ENCODE measurements at places on chromosomes 5 and 9. TPM values are rescaled to one million over a fixed set of nuclear protein-coding genes. Genes with fewer than 3 reads are reported as not detected.
A peak's percentile ranks its signal among the peaks of the same experiment; 100 is the strongest.

- DNase-seq, result no peak
Measured at GRCh38 chr9:122846371-122846940, 18.1 kb upstream of the PDCL start.

- DNase-seq, result no peak
Measured at GRCh38 chr5:65867542-65868195, 58.7 kb upstream of the ERBIN start.

DNA sequence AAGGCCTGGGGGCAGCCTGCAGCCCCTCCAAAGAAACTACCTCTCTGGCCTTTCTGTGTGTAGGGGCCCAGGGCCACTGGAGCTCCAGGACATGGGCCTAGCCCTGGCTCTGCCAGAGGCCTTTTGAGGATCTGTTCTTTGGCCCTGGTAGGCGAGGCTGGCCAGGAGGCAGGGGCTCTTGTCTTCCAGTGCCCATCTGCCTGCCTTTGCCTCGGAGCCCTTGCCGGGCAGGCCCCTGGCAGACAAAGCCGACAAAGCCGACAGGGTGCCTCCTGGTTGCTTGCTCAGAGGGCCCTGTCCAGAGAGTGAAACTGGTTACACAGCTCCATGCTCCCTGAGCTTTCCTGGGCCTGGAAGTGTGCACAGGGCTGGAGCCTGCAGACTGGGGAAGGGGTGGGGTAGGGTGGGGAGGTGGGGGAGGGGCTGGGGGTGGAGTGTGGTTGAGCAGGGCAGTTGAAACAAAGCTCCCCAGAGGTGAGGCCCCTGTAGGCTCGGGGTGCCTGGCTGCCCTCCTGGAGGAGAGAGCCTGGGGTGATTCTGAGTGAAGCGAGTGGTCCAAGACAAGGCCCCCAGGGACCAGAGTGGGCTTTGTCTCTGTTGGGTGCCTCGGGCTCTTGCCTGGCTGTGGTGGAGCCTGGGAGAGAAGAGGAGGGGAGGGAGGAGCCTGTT is 29.3 kb downstream of the PTPA start:
- DNase-seq, result peak; percentile 63

DNA sequence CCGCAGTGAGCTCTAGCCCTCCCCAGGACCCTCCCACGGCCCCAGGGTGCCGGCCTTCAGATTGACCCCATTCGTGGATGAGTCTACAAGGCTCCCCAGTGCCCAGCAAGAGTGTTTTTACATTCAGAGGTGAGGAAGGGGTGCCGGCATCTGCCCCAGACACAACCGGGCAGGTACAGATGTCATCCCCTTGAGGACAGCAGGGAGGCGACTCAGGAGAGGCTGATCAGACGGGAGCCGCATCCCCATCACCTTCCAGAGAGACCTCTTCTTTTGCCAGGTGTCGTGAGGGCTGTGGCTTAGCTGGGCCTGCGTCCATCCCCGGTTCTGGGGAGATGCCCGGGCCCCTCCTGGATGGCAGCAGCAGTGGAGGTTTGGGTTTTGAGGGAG is 4.3 kb upstream of the LRRC14B start:
- DNase-seq, result no peak

DNA sequence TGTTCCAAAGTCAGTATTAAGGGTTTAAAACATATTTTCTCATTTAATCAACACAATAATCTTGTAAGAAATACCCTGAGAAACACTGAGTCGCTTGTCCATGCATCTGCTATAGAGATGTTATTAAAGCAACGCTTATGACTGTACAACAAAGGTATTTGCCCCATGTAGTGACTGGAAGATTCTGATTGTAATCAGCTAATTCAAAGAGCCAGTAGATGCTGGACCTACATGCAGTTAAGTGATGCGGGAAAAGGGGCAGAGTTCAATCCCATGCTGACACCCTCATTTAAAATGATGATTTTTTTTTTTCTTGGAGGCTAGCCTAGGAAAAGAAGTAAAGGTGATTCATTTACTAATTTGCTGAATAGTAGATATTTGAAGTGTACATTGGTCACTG is 149.3 kb upstream of the MTAP start:
- DNase-seq, result no peak

DNA sequence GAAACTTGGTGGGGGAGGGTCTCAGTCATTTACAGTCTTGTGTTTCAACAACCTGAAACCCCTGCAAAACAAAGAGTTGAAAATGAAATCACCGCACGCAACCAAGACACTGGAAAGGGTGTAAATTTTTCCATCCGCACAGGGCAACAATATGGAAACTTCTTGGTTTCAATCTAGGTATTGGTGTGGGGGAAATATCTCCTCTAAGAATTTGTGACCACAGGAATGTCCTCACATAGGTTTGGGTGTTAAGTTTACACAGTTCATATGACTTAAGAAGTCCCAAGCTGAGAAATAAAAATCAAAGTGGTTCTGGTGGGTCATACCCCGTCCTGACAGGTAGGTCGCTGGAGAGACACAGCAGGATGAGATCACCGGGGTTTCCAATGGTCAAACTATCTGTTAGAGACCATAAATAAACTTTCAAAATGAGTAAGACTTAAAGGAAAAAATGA is 51.9 kb upstream of the PIP5K1B start:
- DNase-seq, result no peak

DNA sequence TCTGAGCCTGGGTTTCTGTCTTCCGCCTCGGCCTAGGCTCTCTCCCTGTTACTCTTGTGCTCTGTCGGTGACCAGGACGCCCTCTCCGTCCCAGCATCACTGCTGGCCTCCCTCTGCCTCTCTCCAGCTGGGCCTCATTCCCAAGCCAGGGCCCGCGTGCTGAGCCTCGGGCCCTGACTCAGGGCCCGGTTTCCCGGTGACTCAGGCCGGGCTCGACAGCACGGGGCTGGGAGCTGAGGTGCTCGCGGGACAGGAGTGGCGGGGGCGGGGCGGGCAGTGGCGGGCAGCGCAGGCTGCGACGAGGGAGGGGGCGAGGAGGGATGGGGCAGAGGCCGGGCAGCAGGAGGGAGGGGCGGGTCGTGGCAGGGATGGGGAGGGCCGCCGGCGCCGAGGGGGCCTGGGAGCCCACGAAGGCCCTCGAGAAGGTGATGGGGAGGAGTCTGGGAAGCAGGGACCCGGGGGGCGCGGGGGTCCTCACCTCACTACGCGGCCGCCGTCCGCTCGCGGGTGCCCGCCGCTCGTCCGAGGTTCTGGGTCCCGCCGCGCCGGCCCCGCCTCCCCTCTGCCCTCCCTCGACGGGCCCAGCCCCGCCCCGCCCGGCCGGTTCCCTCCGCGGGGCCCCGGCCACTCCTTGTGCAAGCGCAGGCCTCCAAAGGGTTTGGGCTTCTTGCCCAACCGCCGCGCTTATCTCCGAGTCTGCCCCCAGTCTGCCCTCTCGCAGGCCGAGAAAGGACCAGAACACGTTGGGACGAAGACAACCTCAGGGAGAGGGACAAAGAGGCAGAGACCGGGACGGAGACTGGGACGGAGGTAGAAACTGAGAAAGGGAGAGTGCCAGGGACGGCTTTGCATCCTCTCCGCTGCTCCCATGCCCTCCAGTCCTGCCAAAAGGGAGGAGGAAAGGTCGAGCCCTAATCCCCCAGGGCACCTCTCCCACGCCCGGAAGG is at the start of gene ARAP3:
TSS of gene ARAP3 (minus strand) at position 536 of the 947 bp plus-strand sequence. CDS start 1,744 bp downstream, outside the sequence.
- peak; percentile 90 for DNase-seq

DNA sequence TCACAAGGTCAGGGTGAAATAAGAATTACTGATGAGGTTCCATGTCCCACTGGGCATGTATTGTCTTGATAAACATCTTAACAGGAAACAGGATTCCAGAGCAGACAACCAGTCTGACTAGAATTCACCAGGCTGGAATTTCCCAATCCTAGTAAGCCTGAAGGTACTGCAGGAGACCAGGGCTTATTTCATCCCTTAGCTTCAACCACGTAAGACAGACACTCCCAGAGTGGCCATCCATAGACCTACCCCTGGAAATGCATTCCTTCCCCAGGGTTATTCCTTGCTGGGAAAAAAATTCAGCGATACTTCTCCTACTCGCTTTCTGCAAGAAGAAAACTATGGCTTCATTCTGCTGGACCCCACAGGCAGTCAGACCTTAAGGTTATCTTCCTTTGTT is 785.4 kb downstream of the NR2F1-AS1 start:
- no peak for DNase-seq

Gene PKD2L2
- total RNA-seq, result 0.50 TPM

Gene SLC45A2
- total RNA-seq, result not detected
